ENCODE measurements at places on chromosomes 1 and 21.

DNA sequence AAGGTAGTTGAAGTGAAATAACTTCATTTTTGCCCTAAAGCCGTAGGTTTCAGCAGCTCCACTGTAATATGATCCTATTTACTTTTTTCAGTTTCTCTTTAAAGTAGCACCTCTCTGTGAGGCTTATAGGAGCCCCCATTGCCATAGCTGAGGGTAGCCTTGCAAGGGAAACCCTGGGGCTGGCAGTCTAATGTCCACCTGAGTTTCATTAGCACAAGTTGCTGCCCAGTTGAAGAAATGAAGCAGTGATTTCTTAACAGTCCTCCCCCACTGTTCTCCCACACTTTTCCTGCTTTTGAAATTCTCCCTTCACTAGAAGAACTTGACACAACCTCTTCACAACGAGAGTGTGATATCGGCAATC is 1.5 kb downstream of the HMCN1 start:
- no peak for DNase-seq

GRCh38 chr1:29557701-29558600 is 321.6 kb downstream of the PTPRU start:
- DNase-seq, result no peak

GRCh38 chr1:215082532-215083382 is at the start of gene KCNK2:
Gene KCNK2 (plus strand): TSS chr1:215082737. CDS start chr1:215083386, 649 bp downstream.
- no peak for DNase-seq

DNA sequence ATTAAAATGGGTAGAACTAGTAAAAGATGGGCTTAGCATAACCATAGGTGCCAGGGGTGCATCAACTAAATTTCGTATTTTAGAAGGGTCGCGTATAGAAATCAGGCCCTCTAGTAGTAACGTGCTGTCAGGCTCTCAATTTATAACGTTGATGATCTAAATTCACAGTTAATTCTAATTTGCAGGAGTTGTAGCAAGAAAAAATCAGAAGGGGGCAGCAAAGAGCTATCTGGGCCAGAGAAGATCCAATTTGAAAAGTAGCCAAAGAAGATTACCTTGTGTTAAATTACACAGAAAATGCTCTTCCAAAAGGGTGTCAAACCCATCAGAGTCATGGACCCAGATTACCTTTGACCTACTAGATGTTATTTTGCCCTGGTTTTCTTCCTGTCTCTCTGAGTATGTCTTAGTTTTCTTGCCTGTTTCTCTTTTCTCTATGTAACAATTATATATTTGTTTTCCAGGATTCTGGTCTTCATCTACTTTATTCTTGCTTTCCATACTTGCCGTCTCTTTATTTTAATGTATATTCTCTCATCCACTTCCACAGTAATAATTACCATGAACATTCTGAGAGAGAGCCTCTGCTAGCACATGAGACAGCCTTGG is 1030.9 kb downstream of the AMY1C start:
- no peak for DNase-seq

GRCh38 chr1:86646256-86646655 is 58.1 kb upstream of the SH3GLB1 start:
- DNase-seq, result no peak

DNA sequence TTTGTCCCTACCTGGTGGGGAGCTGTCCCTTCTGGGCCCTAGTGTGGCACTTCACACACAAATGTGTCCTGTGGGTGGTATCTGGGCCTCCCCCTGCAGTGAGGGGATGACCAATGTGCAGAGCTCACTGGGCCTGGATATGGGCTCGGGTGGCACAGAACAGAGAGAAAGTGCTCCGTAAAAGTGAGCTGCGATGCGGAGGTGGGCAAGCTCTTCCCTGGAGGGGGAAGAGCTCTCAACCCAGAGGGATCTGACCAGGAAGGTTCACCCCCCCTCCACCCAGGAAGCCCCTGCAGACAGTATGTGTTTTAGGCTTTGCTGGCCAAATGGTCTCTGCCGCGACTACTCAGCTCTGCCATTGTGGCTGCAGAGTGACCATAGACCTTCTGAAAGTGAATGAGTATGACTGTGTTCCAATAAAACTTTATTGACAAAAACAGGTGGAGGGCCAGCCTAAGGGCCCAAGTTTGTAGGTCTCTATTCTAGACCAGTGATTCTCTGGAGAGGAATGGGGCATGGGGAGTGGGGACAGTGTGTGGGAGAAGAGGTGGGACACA is 8.6 kb upstream of the ITGB2 start:
- DNase-seq, result no peak

DNA sequence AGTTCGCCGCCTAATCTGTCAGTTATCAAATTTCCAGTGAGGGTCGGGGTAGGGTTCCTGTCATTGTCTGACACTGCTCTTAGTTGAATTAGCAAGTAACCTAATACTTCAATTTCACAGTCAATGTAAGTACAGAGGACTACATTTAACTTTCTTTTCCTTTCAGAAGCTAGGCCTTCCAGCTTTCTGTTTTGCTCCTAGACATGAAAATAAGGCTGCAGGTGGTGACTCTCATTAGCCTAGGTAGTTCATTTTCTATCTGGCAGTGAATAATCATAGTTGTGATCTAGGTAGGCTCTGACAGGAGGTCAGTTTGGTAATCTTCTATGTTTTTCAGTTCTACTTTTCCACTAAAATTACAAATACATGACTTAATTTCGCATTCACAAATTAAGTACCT is 783.1 kb downstream of the MRPL39 start:
- DNase-seq, result no peak

DNA sequence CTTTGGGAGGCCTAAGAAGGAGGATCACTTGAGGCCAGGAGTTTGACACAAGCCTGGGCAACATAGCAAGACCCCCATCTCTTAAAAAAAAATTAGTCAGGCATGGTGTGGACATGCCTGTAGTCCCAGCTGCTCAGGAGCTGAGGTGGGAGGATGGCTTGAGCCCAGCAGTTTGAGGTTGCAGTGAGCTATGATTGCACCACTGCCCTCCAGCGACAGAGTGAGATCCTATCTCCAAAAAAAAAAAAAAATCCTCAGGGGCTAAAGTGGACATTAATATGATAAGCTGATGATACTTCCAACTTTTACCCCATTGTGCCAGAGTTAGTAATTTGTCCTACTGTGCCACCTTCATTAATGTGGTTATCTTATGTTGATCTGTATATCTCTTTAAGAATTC is 327.8 kb upstream of the FMN2 start:
- no peak for DNase-seq

DNA sequence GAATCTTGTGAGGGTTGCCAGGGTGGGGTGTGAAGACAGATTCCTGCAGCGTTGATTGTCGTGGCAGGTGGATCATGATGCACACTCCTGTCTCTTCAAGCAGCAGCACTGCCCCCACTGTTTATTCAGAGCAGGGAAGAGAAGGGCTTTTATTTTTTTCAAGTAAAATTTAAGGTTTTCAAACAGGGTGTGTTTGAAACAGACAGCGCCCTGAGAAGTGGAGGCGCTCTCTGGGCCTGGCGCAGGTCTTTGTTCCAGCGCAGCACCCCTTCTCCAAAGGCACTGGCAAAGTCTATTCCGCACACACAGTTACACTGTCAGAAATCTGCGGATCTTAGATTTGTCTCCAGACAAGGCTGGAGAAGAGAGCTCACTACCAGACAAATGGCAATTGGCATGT is 7.0 kb downstream of the C1orf53 start:
- no peak for DNase-seq

DNA sequence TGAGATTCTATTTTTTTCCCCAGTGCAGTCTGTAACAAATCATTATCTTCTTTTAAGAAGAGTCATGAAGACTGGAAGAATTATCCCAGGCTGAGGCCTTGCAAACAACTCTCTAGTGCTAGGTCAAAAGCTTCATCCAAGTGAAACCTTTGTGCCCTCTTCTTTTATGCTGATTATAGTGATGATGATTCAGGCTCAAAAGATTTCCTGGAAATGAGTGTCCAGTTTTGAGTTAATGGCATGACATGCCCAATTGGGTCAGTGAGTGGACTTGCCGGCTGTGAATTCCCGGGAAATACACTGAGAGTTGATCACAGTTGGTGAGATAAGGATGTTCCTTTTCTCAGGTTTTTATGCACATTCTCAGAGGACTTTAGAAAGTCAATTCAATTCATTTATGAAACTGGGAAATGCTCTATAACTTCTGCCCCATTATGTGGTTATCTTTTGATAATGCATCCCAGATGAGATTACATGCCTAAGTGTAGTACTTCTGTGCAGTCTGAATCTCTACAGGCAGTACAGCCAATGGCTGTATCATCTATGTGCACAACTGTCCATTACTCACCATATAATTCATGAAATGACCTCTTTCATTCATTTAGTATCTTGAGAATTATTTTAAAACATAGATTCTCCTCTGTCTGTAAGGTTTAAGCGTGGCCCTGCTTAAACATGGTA is 66.2 kb downstream of the S1PR1 start:
- DNase-seq, result no peak

DNA sequence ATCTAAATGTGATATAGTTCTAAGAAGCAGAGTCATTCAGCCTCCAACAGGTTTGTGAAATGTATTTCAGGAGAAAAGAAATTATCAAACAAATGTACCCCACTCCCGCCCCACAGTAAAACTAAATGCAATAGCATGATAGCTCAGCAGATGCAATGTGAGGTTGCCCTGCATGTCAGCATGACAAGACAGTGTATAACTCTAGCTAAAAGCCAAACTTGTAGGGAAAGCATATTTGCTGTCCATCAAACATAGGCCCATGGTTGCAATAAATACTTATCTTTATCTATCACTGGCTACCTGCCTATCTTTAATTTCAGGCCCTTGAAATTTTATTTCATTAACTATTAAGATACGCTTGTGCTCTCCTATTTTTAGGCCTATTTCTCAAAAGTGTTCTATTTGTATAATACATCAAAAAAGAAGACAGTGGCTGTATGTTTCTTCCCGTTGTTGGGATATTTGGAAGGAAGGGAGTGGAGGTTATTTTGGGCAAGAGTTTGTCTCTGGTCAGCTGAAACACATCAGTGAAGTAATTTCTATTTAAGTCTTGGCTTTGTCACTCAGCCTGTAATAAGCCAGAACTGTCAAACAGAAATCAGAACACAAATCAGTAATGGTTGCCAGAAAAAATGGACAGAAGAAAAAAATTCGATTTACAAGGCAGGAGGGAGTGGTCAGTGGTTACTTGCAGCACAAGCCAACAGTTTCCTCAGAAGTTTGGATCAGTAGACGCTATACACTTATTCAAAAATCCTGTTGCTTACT is 307.4 kb upstream of the ADGRL2 start:
- DNase-seq, result no peak

DNA sequence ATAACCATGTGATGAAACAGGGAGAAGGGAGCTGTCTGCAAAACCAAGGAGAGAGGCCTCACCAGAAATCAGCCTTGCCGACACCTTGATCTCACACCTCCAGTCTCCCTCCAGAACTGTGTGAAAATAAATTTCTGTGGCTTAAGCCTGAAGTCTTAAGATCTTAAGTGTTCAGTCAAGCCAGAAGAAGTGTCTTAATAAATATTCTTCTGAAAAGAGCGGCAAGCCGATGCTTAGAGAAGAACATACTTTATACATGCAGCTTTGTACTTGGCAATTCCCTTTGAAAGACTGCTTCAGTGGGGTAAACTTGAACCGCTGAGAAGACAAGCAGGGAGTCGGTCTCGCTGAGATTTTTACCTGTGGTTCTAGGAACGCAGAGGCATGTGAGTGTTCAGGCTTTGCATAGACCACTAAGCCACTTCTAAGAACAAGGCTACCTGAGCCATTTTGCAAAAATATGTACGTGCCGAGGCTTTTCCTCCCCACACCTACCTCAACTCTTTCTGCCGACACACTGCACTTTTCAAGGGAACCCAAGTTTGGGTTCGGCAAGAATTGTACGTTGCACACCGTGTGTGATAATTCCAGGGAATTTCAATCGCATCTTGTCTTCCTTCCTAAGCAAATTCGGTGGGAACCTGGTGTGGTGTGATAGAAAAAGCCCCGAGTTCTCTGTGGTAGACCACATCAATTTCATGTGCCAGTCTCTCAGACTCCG is 3.4 kb downstream of the RUNX1 start:
- DNase-seq, result no peak

DNA sequence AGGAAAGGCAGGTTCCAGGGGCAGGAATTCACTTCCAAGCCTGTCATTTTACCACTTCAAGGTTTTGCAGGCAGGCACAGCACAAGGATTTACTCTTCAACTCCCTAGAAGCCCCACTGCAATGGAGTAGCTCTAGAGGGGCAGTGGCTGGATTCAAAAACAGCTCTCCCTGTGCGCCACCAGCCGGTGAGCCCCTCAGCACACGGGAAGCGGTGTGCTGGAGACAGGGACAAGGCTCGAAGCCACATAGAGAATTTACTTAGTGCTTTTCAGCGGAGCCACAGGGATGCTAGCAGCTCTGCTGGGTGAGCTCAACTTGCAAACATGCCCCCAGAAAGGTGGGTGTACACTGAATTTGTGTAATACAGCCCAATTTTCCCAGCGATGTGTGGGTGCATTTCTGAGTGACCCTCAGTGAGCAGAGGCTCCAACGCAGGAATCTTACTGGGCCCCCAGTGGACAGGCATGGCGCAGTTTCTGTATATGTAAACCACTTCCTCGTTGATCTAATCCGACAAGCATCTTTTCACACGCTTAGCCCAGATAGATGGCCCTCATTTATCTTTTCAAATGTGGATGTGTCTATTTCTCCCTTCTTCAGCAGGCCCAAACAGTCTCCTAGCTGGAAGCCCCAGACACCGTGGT is 10.9 kb downstream of the VWA5B1 start:
- no peak for DNase-seq

DNA sequence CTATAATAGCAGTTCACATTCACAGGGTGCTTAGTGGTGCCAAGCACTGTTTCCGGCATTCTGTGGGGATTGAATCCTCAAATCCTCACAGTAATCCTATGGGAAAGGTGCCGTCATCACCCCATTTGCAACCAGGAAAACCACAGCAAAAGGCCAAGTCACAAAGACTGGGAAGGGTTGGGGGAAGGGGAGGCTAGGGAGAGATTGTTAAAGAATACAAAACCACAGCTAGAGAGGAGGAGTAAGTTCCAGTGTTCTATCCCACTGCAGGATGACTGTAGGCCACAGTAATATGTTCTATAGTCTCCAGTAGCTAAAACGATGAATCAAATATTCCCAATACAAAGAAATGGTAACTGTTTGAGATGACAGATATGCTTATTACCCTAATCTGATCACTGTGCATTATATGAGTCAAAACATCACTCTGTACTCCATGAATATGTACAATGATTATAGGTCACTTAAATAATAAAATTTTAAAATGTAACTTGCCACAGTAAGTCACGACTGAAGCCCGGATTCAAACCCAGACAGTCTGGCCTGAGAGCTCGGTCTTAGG is 256.8 kb downstream of the TOMM20 start:
- DNase-seq, result no peak

DNA sequence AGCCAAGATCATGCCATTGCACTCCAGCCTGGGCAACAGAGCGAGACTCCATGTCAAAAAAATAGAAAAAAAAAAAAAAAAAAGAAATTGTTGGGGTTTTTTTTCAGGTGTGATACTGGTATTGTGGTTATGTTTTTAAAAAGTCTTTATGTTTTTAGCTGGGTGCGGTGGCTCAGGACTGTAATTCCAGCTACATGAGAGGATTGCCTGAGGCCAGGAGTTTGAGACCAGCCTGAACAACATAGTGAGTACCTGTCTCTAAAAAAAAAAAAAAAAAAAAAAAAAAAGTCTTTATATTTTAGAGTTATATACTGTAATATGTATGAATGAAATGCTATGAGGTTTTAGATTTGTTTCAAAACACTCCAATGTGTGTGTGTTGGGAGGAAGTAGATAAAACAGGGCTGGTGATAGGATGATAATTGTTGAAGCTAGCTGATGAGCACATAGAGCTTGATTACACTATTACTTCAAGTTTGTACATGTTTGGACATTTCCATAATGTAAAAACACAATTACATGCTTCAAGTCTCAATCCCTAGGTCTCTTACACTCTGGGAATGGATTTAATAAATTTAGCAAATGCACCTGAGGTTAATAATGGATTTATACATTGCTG is 30.2 kb upstream of the ATP5PO start:
- no peak for DNase-seq

GRCh38 chr1:74470251-74470650 is 42.2 kb downstream of the LRRC53 start:
- no peak for DNase-seq

Data from stimulated activated CD4-positive, alpha-beta T cell treated with anti-CD3 and anti-CD28 coated beads, Interleukin-4, amount 100 ng/mL, for 1 hour (primary cell).